ENCODE measurements at places on chromosomes 3 and 15. TPM values are rescaled to one million over a fixed set of nuclear protein-coding genes. Genes with fewer than 3 reads are reported as not detected.

The CACNA1D gene
- not detected for total RNA-seq

The MCF2L2 gene
- 0.03 TPM for total RNA-seq

The SNX22 gene
- total RNA-seq = 0.05 TPM

The CYP8B1 gene
- total RNA-seq = not detected

The SV2B gene
- total RNA-seq = not detected

The TMEM212 gene
- not detected for total RNA-seq

The DNAJC19 gene
- total RNA-seq = 25.2 TPM

The CRTC3 gene
- 16.5 TPM for total RNA-seq

The GOLGA6L7 gene
- not detected for total RNA-seq

The GOLGA6L6 gene
- total RNA-seq = not detected

The PPP1R14D gene
- total RNA-seq = not detected

The CCR1 gene
- total RNA-seq = 0.87 TPM

The CPEB1 gene
- 0.37 TPM for total RNA-seq

The APOD gene
- not detected for total RNA-seq

The MASP1 gene
- total RNA-seq = 2.3 TPM

The SMAD6 gene
- 46.4 TPM for total RNA-seq

The GATA2 gene
- 14.9 TPM for total RNA-seq

The SCAANT1 gene
- not detected for total RNA-seq

The KBTBD13 gene
- total RNA-seq = not detected

The RBP2 gene
- total RNA-seq = not detected

The TMEM89 gene
- total RNA-seq = not detected

The GPR171 gene
- not detected for total RNA-seq

The HRH1 gene
- total RNA-seq = 15.9 TPM

The TRIM69 gene
- total RNA-seq = 9.1 TPM

The FBLN2 gene
- total RNA-seq = 7.4 TPM

The ZNF80 gene
- total RNA-seq = not detected

The PLA2G4D gene
- not detected for total RNA-seq

The KLHL40 gene
- not detected for total RNA-seq

The GP5 gene
- total RNA-seq = not detected

The CCDC54 gene
- not detected for total RNA-seq

The CA12 gene
- total RNA-seq = 3.7 TPM

The LRIG1 gene
- total RNA-seq = 16.0 TPM

The DNAH12 gene
- not detected for total RNA-seq

The SENP8 gene
- 0.78 TPM for total RNA-seq

The DBR1 gene
- total RNA-seq = 19.8 TPM

The C15orf40 gene
- total RNA-seq = 22.7 TPM

The MST1R gene
- not detected for total RNA-seq

The PARP15 gene
- not detected for total RNA-seq
